ENCODE measurements at places on chromosomes 1 and 21. TPM values are rescaled to one million over a fixed set of nuclear protein-coding genes. Genes with fewer than 3 reads are reported as not detected.

Gene FCRL1
- total RNA-seq = not detected

Gene RPE65
- total RNA-seq = 0.32 TPM

Gene METTL13
- total RNA-seq = 20.7 TPM

Gene RIMKLA
- 0.13 TPM for total RNA-seq

Gene ASB17
- total RNA-seq = not detected

Gene NBPF4
- not detected for total RNA-seq

Gene TTLL7
- total RNA-seq = 5.6 TPM

Gene PGBD5
- 1.3 TPM for total RNA-seq

Gene SLC9C2
- total RNA-seq = not detected

Gene CELA2B
- total RNA-seq = not detected

Gene PAX7
- not detected for total RNA-seq

Gene CD2
- not detected for total RNA-seq

Gene LRRC8C
- total RNA-seq = 14.9 TPM

Gene USF1
- 27.8 TPM for total RNA-seq

Gene UBQLN4
- 20.0 TPM for total RNA-seq

Gene DNAH14
- 11.5 TPM for total RNA-seq

Gene PTPN7
- not detected for total RNA-seq

Gene OR2L13
- not detected for total RNA-seq

Gene AXDND1
- total RNA-seq = not detected

Gene NOTCH2NLA
- 9.7 TPM for total RNA-seq

Gene OR6N2
- not detected for total RNA-seq

Gene E2F2
- 2.3 TPM for total RNA-seq

Gene FCAMR
- not detected for total RNA-seq

Gene FAAH
- 0.72 TPM for total RNA-seq

Gene UTS2
- total RNA-seq = not detected

Gene C1orf210
- total RNA-seq = not detected

Gene OPTC
- total RNA-seq = not detected

Gene RGS2
- 12.8 TPM for total RNA-seq

Gene PGD
- total RNA-seq = 327 TPM

Gene OR2G6
- total RNA-seq = not detected

Gene LENEP
- not detected for total RNA-seq

Gene NCF2
- 5.3 TPM for total RNA-seq

Gene TTC24
- not detected for total RNA-seq

Gene GBP2
- total RNA-seq = 5.8 TPM

Gene TMEM200B
- 21.1 TPM for total RNA-seq

Gene TEX38
- not detected for total RNA-seq

Gene C8A
- not detected for total RNA-seq

Gene PLEKHN1
- total RNA-seq = not detected

Gene TACSTD2
- 9.7 TPM for total RNA-seq

Gene S100B
- not detected for total RNA-seq

Gene CR1L
- total RNA-seq = not detected

Gene PTGER3
- 0.39 TPM for total RNA-seq

Gene NR1I3
- total RNA-seq = not detected

Gene HSPB7
- 0.26 TPM for total RNA-seq

Gene C1orf174
- 24.6 TPM for total RNA-seq

Gene TRIM58
- 0.32 TPM for total RNA-seq

Gene RGS7
- 0.13 TPM for total RNA-seq

Gene SWT1
- total RNA-seq = 2.1 TPM

Gene STK40
- 10.7 TPM for total RNA-seq

Gene TNFRSF18
- 2.1 TPM for total RNA-seq

Gene COA6
- 18.2 TPM for total RNA-seq

Gene OR2AK2
- total RNA-seq = not detected

Gene RBBP5
- total RNA-seq = 13.8 TPM

Gene CFAP45
- total RNA-seq = 0.65 TPM

Gene APCS
- not detected for total RNA-seq

Data from epithelial cell of alveolus of lung (primary cell).